CD4-positive, alpha-beta T cell (primary cell): ENCODE measurements at places on chromosomes 12 and 14. TPM values are rescaled to one million over a fixed set of nuclear protein-coding genes. Genes with fewer than 3 reads are reported as not detected.

- DNase-seq = no peak
Measured at GRCh38 chr12:28958553-28959195, 190.4 kb upstream of the FAR2 start.

DNA sequence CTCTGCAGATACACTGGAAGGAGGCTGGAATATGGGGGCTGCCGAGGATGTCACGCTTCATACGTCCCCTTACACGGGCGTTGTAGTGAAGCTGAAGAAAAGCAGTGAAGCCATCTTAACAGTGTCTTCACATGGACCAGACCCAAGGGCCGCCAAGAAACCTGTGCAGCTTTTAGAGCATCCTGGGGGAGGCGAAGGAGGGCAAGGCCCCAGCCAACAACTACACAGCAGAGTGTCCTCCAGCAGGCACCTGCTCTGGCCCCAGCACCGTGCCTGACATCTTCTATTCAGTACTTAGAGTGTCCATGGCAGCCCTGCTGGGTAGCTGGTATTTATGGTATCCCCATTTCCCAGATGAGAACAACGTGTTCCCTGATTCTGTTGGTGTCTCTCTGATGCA is 48.9 kb upstream of the RIN3 start:
- no peak for DNase-seq

ACOT2 gene
- 17.6 TPM for total RNA-seq

DNA sequence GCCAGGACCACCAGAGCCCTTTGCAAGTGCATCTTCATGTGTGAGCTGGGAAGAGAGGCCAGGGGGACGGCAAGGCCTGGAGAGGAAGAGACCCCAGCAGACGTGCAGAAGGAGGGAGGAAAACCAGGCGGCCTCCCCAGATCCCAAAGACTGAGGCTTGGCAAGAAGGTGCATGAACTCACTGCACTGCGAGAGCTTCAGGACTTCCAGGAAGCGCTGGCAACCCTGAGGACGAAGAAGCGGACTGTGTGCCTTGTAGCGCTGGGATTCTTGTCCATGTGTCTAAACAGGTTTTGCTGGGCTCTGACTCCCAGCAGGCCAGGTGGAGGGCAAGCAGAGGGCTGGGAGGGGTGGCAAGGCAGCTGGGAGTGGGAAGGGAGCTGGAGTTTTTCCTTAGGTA is 939 bp downstream of the TGFB3 start:
- DNase-seq = no peak

GRCh38 chr12:19144985-19145384 is 15.5 kb downstream of the PLEKHA5 start:
- DNase-seq = no peak

- peak; percentile 61 for DNase-seq
Measured at GRCh38 chr14:101854366-101854765, 92.9 kb downstream of the PPP2R5C start.

- no peak for DNase-seq
Measured at GRCh38 chr12:119179335-119180021, 747 bp downstream of the HSPB8 start.

DNA sequence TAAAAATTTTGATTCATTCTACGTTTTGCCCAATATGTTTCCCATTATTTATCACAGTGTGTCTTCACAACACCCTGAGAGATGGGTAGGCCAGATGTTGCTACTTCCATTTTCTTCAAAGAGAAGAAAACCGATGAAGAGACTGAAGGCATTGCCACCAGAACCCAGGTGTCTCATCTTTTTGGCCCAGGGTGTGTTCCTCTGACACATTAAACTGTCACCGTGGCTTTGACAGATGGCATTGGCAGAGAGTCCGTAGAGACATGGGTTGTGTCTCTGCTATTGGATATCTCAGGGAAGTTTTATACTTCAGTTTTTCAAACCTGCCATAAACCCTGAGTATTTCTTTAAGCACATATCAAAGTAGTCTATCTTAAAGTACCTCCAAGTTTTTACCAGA is 11.3 kb upstream of the NUDT4 start:
- no peak for DNase-seq

TMEM253 gene
- total RNA-seq = not detected

AKAP6 gene
- total RNA-seq = 2.0 TPM

PTPRR gene
- total RNA-seq = not detected

NANOG gene
- total RNA-seq = not detected

DNA sequence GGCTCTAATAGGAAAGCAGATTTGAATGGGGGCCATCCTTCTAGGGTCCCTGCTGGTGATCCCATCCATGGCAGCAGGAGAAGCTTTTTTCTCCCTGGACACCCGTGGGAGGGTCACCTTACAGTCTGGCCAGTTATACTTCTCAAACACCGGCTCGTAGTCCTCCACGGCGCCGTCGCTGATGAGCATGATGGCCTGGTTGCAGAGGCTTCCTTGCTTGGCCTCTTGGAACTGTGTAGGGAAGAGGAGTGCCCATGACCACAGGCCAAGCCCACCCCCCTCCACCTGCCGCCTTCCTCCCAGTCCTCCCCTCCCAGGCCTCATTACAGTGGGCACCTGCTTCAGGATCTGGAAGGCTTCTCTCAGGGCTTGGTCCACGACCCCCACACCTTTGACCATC is 33.8 kb downstream of the CACNA2D4 start:
- no peak for DNase-seq

DNA sequence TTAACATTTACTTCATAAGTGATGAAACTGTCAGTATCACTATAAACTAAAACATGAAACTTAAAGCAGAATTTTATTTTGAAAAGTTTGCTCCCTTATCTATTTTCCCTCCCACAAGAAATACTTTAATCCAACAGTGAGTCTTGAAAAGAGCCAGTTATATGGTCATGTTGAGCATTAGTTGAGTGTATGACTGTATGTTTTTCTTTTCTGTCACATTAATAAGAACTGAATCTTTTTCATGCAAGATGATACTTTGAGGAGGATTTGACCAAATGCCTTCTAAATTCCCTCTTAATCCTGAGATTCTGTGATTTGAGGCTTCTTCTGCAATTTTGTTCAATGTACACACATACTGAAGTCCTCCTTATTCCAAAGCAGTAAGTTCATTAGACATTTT is 33.7 kb upstream of the YARS2 start:
- DNase-seq = no peak

KCNK13 gene
- not detected for total RNA-seq

SLC7A8 gene
- 0.80 TPM for total RNA-seq

POTEG gene
- total RNA-seq = not detected

- DNase-seq = no peak
Measured at GRCh38 chr12:12804432-12804886, 8.7 kb upstream of the DDX47 start.

GRCh38 chr12:111417784-111418593 is 12.3 kb downstream of the SH2B3 start:
- DNase-seq = no peak

DNA sequence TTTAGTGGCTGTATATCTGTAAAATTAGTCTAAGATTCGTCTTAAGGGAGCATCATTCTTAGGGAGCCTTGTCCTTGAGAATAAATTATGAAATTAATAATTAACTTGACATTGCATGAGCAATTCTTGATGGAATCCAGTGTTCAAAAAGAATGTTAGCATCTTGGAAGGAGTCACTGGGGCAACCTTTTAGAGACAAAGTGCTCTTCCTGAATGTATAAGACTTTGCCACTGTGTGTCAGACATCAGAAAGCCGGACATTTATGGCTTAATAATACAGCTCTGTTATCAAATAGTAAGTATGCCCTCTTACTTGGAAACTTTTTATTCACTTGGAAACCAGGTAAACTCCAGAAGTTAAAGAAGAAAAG is 83.3 kb downstream of the CCER1 start:
- DNase-seq = no peak

DNA sequence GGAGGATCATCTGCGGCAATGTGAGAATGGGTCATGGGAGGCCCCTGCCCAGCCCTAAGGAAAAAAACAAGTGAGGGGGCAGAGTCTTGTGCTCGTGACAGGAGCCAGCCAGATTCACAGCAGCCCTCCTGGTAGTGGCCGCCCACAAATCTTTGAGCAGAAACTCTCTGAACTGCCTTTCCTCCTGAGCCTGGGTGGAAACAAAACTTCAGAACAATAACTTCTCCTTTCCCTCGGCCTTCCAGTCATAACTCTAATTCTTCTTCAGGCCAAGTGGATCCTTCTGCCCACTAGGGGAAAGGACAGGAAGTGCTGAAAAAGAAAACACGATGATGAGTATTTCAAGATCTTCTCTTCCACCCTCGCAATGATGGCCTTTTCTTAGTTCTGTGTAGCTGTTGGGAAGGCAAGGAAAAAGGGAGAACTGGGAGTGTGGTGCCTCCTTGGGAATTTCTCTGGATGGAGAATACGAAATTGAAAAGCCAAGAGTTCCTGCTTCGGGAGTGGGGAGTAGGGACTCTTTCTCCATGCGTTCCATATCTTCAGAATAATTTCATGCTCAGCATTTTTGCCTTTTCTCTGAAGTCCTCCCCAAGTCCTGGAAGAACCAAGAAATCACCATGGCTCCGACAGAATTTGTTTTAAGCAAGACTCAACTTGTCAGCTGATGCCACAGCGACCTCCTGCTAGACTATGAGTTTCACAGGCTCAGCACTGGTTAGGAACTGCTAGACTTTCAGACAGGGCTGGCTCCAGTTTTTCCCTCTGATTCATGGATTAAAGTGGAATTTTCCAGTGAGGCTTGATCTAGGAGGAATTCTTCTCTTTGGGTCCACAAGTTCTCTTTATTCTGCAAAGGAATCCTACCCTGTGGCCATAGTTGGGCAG is 188.9 kb downstream of the CAND1 start:
- DNase-seq = no peak

TAS2R9 gene
- total RNA-seq = not detected

DNA sequence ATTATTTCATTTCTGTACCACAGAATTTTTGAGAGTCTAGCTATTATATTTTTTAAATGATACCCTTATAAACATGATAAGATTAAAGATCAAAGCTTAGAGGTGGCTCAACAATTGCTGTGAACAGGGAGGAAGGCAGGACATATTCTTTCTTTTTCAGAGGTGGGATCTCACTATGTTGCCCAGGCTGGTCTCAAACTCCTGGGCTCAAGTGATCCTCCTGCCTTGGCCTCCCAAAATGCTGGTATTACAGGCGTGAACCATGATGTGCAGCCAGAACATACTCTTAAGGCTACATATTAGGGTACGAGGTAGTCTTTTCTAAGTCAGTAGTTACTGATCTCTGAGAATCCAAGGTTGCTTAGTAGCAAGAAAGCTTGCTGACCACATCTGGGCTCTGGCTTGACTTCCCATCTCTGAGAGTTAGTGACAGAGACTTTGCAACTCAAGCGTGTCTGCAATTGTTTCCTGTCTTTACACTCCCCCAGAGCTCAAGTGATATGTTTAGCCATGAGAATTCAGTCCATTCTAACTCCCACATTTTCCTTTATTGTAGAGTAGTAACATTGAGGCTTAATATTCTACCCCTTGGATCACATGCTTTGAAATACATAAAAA is 8.6 kb downstream of the RAB5B start:
- no peak for DNase-seq

DNA sequence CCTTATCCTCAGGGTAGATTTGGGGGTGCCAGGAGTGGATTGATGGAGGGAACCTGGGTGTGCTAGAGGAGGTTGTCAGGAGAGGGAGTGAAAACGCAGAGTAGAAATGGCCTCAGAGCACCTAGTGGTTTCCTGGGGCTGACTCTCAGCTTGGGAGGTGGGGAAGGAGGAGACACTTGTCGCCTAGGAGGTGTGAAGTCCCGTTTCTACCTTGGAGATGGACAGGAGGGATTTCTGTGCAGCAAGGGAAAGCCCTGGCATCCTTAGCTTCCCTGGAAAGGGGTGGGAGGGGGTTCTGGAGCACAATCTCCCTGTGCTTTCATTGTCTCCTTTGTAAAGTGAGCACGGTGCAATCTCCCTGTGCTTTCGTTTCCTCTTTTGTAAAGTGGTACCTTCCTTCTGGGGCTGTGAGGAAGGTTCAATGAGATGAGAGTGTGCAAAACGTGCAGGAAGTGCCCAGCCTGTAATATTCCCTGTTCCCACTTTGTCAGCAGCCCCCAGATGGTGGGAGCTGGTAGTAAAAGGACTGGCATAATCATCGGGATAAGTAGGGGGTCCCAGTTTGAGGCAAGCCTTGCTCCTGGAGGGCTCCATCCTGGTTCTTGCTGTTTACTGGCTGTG is 1.6 kb downstream of the OAS3 start:
- peak; percentile 32 for DNase-seq

- no peak for DNase-seq
Measured at GRCh38 chr12:124995200-124995961, 1.9 kb downstream of the BRI3BP start.

OR4E2 gene
- not detected for total RNA-seq

- no peak for DNase-seq
Measured at GRCh38 chr12:20798554-20798953, 12.0 kb upstream of the SLCO1B3 start.

CD9 gene
- total RNA-seq = 0.36 TPM

GRCh38 chr14:65788876-65789275 is 376.3 kb downstream of the FUT8 start:
- DNase-seq = no peak

DNA sequence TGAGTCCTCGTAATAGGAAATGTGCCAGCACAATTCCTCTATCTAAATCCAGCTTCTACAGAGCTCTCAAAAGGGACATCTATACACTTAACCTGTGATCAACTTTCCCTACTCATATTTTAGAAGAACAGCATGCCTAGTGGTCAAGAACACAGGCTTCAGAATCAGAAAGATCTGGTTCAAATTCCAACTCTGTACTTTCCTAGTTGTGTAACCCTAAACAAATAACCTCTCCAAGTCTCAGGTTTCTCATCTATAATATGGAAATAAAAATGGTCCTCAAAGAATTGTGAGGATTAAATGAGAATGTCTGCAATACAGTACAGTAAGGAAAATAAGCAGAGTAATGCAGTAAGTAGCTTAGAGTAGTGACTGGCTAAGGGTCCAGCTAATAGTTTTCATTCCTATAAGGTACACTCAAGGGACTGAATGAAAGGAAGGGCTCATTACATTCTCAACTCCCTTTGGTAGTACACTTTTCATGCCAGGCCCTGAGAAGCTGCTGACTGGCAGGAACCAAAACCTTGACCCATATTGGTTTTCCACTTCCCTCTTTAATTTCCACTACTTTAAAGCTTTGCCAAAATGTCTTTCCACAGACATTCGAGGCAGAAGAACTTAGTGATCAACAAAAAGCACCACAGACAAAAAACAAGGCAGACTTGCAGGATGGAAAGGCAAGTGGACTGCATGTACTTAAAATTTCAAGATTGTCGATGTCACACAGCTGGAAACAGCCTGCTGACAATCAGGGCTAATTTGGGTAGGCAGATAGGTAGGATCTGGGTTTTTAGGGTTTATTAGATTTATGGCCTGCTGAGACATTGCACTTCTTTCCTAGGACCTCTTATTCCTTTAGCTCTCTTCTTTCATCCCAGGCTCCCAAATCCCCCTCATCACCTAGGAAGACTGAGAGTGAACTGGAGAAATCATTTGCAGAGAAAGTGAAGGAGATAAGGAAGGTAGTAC is 4.3 kb downstream of the CCDC196 start:
- DNase-seq = no peak

DNA sequence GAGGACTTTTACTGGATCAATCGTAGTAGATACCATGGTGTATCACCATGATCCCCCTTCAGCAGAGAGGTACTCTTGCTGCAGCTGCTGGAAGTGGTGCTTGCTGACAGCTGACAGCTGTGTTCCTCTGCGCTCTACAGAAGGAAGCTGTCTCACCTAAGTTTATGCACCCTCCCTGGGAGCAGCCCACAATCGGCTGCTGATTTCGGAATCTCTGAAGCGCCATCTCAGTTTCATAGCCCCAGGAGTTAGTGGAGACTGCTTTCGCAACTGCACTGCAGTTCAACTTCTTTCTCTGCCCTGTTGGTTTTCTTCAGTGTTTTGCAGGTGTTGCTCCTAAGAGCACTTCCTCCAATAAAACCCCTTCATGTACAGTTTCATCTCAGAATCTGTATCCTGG is 237.9 kb downstream of the PAWR start:
- no peak for DNase-seq

GRCh38 chr14:30873308-30874119 is 845 bp upstream of the COCH start:
- DNase-seq = no peak

CCDC196 gene
- not detected for total RNA-seq
